Activated CD4-positive, alpha-beta T cell treated with anti-CD3 and anti-CD28 coated beads, Interleukin-2, amount 10 ng/mL, durations not matched to agents 7 days and 5 days (primary cell): ENCODE measurements at places on chromosomes 5 and 9.

DNA sequence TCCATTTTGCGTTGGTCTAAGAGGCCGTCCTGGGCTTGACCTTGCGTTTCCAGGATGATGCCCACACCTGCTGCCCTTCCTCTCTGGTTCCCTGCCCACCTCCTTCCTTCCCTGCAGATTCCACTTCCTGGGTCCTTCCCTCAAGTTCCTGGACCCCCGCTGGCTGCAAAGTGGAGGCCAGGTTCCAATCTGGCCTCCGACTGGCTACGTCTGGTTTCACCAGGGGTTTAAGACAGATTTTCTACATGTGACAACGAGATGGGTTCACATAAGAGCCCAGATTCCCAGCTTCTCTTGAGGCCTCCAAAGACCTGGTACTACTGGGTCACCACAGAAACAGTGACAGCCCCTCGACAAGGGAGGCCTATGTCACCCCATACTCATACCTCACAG lies 2.1 kb downstream of the MGAT4B start:
- no peaks in the 10 kb centered on the region for H3K27me3 ChIP-seq
- DNase-seq, result no peak
- peak overlapping the region; percentile 90 for H3K27ac ChIP-seq
- peaks cover 4% of the 10 kb centered on the region for H3K36me3 ChIP-seq

GRCh38 chr9:76905791-76906646 lies at the start of gene PRUNE2:
PRUNE2 (minus strand) TSS chr9:76906114; CDS start chr9:76905963, 151 bp downstream.
- H3K27ac ChIP-seq, result no peak within 1 kb of the TSS
- DNase-seq, result peak; percentile 10
- H3K36me3 ChIP-seq, result peaks cover 1% of the 10 kb centered on the region
- H3K27me3 ChIP-seq, result peaks cover 42% of the 10 kb centered on the region

- H3K27ac ChIP-seq, result peak overlapping the region; percentile 94
- H3K4me1 ChIP-seq, result peaks cover 70% of the 10 kb centered on the region
- DNase-seq, result peak; percentile 75
Measured at GRCh38 chr5:181246276-181247049, 2.8 kb upstream of the RACK1 start.

DNA sequence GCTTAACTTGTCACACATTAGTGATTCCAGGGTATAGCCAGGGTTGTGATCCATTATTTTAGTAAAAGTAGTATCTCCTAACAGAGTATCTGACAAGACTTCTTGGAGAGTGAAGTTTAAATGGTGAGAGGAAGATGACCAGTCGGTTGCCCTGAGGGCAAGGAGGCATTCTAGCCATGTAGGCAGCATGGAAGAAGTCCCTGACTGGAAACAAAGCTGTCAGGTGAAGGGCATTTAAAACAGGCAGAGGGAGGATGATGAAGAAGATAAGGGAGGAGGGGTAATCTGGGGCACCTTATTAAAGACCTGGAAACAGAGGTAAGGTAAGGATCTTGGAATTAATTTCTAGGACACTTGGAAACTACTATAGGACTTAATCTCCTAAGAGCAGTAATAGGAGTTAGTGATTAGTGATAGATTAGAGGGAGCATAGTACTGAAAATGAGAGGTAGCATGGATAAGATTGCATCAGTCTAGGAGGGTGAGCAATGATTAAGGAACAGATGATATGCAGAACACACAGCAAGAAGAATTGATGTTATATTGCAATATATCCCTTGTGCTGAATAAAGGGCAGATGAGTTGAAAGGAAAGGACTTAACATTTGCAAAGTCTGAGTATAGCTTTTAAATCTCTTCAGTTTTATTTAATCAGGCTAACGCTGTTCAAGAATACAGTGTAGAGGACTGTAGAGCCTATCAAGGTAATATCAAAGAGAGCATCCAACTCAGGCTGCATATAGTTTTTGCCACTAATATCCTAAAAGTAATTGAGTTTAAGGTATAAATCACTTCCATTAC lies 9.6 kb downstream of the KIF2A start:
- no peak overlapping the region for H3K4me3 ChIP-seq
- peak overlapping the region; percentile 43 for H3K27ac ChIP-seq
- no peaks in the 10 kb centered on the region for H3K27me3 ChIP-seq
- H3K4me1 ChIP-seq, result peaks cover 70% of the 10 kb centered on the region

DNA sequence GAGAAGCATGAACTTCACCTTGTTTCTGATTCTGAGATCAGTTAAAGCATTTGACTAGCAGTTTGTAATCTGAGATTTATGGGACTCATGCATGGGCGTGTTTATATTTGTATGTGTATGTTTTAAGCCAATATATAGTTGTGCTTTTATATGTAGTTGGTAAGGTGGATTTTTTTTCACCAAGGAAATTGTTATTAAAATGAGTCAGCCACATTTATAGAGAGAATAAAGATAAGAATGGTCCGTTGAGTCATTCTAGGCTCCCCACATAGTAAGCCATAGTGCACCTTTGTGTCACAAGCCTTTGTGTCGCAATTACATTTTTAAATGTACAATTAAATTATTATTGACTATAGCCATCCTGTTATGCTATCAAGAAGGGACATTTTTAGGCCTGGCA lies 89.0 kb downstream of the NLN start:
- H3K36me3 ChIP-seq, result peaks cover 37% of the 10 kb centered on the region
- no peaks in the 10 kb centered on the region for H3K27me3 ChIP-seq
- no peak overlapping the region for H3K27ac ChIP-seq
- no peak for DNase-seq

- peaks cover 19% of the 10 kb centered on the region for H3K4me1 ChIP-seq
- H3K27me3 ChIP-seq, result peaks cover 32% of the 10 kb centered on the region
- peak overlapping the region; percentile 81 for H3K4me3 ChIP-seq
- H3K36me3 ChIP-seq, result peaks cover 3% of the 10 kb centered on the region
- DNase-seq, result peak; percentile 42
- H3K27ac ChIP-seq, result peak overlapping the region; percentile 6
Measured at GRCh38 chr5:52786949-52787599, 642 bp upstream of the ITGA1 start.

- H3K27me3 ChIP-seq, result no peaks in the 10 kb centered on the region
- H3K36me3 ChIP-seq, result peaks cover 3% of the 10 kb centered on the region
- H3K4me1 ChIP-seq, result peaks cover 8% of the 10 kb centered on the region
- no peak for DNase-seq
- H3K4me3 ChIP-seq, result no peak overlapping the region
- H3K27ac ChIP-seq, result no peak overlapping the region
Measured at GRCh38 chr5:178487911-178488600, 102.1 kb downstream of the COL23A1 start.

- H3K4me3 ChIP-seq, result no peak overlapping the region
- H3K36me3 ChIP-seq, result peaks cover 18% of the 10 kb centered on the region
- no peak for DNase-seq
- no peak overlapping the region for H3K27ac ChIP-seq
Measured at GRCh38 chr5:36935805-36936204, 59.2 kb downstream of the NIPBL start.

- no peak overlapping the region for H3K4me3 ChIP-seq
- no peaks in the 10 kb centered on the region for H3K4me1 ChIP-seq
- no peaks in the 10 kb centered on the region for H3K27me3 ChIP-seq
- no peak overlapping the region for H3K27ac ChIP-seq
- DNase-seq, result no peak
Measured at GRCh38 chr5:7629561-7629960, 221.4 kb downstream of the CFAP90 start.

- no peak overlapping the region for H3K27ac ChIP-seq
- no peaks in the 10 kb centered on the region for H3K27me3 ChIP-seq
- H3K4me1 ChIP-seq, result no peaks in the 10 kb centered on the region
- no peak for DNase-seq
- H3K36me3 ChIP-seq, result no peaks in the 10 kb centered on the region
Measured at GRCh38 chr9:107397076-107398044, 92.2 kb downstream of the KLF4 start.

DNA sequence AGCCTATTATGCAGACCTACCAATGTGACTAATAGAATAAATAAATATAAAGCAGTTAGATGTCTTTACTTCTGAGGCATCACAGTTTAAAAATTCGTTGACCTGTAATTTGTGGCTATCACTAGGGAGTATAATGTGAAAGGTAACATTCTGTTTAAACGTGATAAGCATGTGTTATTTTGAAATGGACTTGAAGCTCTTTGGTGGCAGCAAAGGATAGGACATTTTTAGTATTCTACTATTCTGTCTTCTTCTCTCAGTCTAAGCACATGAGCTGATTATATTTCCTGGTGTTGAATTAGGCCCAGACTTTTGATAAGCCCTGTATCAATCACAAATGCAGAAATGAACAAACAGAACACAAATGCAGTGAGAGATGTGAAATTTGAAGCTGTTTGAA lies 974.0 kb upstream of the CDH10 start:
- H3K4me1 ChIP-seq, result no peaks in the 10 kb centered on the region
- no peaks in the 10 kb centered on the region for H3K27me3 ChIP-seq
- DNase-seq, result no peak

DNA sequence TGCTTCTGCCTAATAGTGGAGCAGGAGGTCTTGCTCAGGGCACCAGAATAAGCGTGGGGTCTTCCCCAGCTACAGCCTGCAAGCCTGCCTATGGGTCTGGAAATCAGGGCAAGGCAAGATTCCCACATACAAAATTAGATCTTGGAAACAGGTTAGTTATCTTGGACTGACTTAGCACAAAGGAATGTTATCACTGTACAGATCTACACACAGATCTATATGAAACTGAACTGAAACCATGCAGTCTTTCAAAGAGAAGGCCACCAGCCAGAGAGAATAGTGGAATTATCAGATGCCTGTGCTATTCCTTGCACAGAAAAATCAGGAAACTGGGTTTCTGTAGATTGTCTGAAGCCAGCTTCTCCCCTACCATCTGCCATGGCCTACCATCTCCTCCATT lies 585.7 kb downstream of the ACTL7B start:
- no peak for DNase-seq
- no peak overlapping the region for H3K4me3 ChIP-seq
- H3K4me1 ChIP-seq, result no peaks in the 10 kb centered on the region

DNA sequence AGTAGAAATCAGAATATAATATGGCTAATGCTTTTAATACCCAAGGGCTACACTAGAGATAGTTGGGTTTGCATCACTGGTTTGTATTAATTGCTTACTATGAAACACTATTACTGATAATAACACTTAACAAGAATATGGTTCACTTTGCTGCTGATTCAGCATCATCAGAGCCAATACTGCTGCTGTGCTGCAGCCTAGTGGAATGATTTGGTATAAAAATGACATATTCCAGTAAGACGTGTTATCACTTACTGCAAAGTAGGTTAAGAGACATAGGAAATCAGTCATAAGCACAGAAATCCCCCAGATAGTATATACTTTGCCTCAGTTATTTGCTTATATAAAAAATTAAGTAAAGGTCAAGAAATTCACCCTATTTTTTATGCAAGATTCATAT lies 2.8 kb downstream of the CDH10 start:
- no peaks in the 10 kb centered on the region for H3K4me1 ChIP-seq
- DNase-seq, result no peak
- H3K27ac ChIP-seq, result no peak overlapping the region
- H3K36me3 ChIP-seq, result no peaks in the 10 kb centered on the region
- H3K27me3 ChIP-seq, result no peaks in the 10 kb centered on the region

GRCh38 chr5:65192331-65192730 lies 289.4 kb downstream of the ADAMTS6 start:
- H3K4me3 ChIP-seq, result no peak overlapping the region
- peaks cover 7% of the 10 kb centered on the region for H3K4me1 ChIP-seq
- DNase-seq, result no peak

DNA sequence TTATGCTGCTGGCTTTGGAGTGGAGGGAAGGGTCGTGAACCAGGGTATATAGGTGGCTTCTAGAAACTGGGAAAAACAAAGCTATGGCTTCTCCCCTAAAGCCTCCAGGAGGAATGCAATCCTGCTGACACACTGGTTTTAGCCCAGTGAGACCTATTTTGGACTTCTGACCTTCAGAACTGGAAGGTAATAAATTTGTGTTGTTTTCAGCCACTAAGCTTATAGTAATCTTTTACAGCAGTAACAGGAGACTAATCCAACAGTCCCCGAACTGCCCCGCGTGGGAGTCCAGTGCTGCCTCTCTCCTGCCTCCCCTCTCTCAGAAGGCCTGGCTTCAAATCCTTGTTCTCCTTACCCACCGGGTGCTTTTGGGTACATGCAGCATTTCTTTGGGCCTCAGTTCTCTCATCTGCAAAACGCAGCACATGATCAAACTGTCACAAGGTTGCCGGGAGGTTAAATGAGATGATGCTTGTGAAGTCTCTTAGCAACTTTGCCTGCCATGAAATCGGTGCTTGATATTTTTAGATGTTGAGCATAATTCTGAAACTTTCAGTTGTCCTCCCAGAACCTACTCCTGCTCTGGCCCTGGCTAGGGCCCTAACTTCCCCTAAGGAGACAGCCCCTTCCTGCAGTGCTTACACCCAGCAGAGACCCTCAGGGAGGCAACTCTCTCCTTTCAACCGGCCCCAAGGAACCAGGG lies 127.3 kb upstream of the BOD1 start:
- H3K27me3 ChIP-seq, result no peaks in the 10 kb centered on the region
- no peak for DNase-seq
- H3K27ac ChIP-seq, result no peak overlapping the region
- no peaks in the 10 kb centered on the region for H3K36me3 ChIP-seq

DNA sequence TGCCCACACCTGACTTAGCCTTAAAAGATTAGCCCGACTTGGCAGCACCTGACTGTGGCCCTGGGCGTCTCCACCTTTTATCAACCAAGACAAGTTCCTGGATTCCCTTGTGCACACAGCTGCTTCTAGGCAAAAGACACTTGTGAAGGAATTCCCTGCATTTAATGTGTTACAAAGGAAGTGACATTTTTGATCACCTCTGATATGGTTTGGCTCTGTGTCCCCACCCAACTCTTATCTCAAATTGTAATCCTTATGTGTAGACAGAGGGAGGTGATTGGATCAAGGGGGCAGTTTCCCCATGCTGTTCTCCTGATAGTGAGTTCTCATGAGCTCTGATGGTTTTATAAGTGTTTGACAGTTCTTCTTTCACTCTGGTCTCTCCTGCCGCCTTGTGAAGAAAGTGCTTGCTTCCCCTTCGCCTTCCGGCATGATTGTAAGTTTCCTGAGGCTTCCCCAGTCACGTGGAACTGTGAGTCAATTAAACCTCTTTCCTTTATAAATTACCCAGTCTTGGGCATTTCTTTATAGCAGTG lies 2.6 kb upstream of the CPEB4 start:
- peak overlapping the region; percentile 71 for H3K27ac ChIP-seq
- H3K4me1 ChIP-seq, result peaks cover 68% of the 10 kb centered on the region
- H3K36me3 ChIP-seq, result peaks cover 33% of the 10 kb centered on the region

- DNase-seq, result peak; percentile 86
- peak overlapping the region; percentile 49 for H3K4me3 ChIP-seq
- H3K27me3 ChIP-seq, result peaks cover 3% of the 10 kb centered on the region
- peaks cover 47% of the 10 kb centered on the region for H3K4me1 ChIP-seq
- H3K27ac ChIP-seq, result peak overlapping the region; percentile 89
Measured at GRCh38 chr9:94860678-94861588, 134.4 kb downstream of the AOPEP start.

DNA sequence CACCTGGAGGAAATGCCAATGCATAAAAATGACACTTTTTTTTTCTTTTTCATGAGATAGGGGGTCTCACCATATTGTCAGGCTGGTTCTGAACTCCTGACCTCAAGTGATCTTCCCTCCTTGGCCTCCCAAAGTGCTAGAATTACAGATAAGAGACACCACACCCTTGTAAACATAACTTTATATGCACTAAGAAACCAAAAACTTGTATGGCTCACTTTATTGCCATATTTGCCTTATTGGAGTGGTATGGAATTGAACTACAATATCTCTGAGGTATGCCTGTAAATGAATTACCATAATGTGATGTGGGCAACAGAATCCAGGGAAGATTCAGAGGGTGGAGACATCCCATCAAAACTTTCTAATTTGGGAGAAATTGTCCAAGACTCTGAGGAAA lies 113.9 kb downstream of the UGCG start:
- H3K4me1 ChIP-seq, result peaks cover 18% of the 10 kb centered on the region
- peaks cover 16% of the 10 kb centered on the region for H3K27me3 ChIP-seq
- DNase-seq, result no peak
- no peak overlapping the region for H3K27ac ChIP-seq

- H3K27ac ChIP-seq, result no peak overlapping the region
- H3K27me3 ChIP-seq, result peaks cover 26% of the 10 kb centered on the region
- no peak for DNase-seq
- H3K36me3 ChIP-seq, result peaks cover 2% of the 10 kb centered on the region
- no peak overlapping the region for H3K4me3 ChIP-seq
Measured at GRCh38 chr9:129570450-129571297, 50.2 kb downstream of the C9orf50 start.
